ENCODE measurements at places on chromosomes 5 and 9.
A peak's percentile ranks its signal among the peaks of the same experiment; 100 is the strongest.

DNA sequence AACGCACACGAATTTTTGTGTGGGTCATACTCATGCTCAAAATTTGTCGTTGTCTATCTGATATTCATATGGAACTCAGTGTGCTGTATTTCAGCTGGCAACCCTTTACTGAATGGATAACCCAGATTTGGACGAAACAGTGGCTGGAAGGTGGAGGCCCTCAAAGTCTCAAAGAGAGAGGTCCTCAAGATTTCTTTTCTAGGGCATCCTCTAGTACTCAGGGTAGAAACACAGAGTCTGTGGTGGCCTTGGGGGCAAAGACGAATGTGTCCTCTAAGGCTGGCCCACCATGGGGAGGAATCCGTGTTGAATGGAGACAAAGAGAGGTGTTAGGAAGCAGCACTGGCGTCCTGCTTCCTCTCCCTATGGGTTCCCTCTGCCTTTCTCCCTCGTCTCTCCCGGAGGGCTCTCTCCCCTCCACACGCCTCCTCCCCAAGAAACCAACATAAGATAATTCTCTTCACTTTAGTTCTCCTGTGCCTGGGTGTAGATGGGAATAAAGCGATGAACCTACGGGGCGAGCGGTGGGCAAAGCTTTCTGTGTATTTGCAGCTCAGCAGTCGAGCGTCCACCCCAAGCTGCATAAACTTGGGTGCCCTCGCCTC, 333.7 kb downstream of the CWC27 start:
- no peak for DNase-seq

GRCh38 chr5:1526681-1527131, 2.9 kb upstream of the LPCAT1 start:
- no peak for DNase-seq

- no peak for DNase-seq
Measured at GRCh38 chr9:76185432-76185831, 208.8 kb downstream of the RFK start.

GRCh38 chr5:137636830-137637714, 98.8 kb downstream of the KLHL3 start:
- DNase-seq, result no peak

- DNase-seq, result no peak
Measured at GRCh38 chr5:146066968-146067367, 38.4 kb downstream of the PLAC8L1 start.

DNA sequence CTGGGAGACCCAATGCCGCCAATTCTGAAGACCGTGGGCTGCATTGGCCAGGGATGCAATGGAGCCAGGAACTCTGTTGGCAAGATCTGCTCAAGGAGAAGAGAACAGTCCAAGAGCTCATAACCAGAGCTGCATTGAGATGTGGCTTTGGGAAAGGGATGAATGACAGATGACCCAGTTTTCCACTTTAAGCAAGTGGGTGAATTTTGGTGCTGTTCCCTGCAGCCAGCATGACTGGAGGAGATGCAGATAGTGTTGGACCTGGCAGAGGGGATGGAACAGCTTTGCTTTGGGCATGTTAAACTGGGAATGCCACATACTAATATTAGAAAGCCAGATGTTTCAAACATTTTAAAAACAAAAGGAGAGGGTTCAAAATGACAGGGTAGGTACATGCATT, 143.1 kb downstream of the FSTL4 start:
- no peak for DNase-seq

GRCh38 chr5:76544268-76544926, 78.8 kb downstream of the F2RL2 start:
- peak; percentile 57 for DNase-seq

- DNase-seq, result no peak
Measured at GRCh38 chr9:98873951-98874371, 66.5 kb downstream of the GALNT12 start.

- no peak for DNase-seq
Measured at GRCh38 chr5:167696558-167697314, 594.7 kb upstream of the WWC1 start.

DNA sequence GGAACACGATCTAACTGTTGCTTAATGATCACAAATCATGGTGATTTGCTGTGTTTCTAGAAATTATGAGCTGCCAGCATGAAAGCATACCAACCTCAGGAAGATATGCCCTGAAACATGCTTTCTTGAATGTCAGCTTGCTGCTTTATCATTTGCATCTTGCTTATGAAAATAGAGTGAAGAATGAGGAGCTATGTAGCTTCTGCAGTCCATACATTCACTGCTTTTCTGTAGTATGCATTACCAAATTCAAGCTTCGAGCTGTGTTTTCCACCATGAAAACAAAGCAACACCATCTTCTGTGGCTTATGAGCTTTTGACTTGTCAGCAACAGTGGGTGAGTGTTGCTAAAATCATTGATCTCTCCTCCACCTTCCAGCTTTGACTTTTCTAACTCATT, 16.5 kb downstream of the F2RL2 start:
- DNase-seq, result no peak

DNA sequence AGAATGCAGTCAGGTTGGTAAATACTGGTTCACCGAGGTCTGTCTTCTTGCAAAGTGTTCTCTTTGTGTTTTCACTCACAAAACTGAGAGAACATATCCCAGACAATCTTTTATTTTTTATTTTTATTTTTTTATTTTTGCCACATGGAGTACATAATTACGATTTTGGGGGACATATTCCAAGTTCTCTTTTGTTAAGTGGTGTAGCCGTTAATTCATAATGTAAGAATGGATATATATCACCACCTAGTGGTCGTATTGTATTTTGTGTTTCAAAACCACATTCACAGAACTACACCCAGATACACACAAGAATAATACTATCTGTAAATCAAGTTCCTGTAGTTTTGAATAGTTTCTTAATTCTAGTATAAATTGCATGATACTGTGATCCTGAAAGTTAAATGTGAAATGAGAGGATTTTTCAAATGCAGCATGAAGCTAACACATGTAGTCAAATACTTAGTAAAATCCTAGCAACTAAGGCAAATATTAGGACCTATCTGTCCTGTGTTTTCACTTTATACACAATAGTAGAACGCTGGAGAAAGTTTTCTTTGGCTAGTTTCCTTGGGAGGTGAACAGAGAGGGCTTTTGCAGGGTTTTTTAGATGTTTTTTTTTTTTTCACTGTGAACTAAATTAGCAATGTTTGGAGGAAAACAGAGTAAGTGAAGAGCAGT, 92.7 kb downstream of the VCAN start:
- no peak for DNase-seq

DNA sequence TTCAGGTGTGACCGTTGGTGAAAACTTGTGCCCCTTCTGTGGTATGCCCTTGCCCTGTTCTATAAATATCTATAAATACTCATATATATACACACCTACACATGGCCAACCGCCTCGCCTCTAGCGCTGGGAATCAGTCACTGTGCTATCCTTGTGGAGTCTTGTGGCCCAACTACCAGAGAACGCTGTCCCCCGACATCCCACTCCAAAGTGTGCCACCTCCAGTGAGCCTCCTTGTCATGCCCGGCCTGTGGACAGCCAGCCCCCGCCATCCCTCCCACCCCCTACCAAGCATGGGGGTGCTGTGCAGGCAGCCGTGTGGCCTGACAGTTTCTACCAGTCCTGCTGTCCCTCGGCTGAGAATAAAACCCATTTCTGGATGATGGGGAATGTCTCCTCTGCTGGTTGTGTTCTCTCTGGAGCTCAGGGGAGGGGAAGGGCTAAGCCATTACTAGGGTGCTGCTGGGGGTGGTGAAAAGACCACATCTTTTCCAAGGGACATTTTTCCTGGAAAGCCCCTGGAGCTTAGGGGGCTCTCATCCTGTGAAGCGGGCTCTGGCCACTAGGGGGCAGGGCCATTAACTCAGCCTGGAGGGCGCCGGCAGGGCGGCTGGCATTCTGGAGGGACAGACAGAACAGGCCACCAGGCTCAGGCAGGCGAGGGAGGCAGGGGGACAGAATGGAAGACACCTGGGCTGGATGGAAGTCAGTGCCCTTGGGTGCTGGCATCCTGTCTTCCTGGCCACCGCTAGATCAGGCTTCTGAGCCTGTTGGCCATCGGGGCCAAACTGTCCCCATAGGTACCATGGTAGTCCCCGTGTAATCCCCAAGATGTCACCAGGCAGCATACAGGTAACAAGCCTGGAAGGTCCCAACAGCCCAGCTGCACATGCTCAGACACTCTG, 20.7 kb downstream of the GOLGA2 start:
- DNase-seq, result peak; percentile 34

DNA sequence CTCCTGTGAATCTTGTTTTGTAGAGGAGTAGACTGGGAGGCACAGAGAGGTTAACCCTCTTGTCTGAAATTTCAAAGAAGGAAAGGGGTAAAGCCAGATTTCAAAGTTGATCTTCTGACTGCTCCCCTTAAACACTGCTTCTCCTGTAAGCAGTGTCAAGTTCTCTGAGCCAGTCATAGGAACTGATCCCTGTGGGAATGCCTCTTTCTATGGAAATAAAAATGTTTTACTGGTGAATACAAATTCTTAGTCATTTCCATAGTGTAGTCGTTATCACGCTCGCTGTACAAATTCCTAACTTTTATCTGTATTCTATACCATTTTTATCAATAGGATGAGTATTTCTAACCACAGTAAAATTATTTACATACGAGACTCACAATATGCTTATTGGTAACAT, 66.3 kb upstream of the PRRC1 start:
- no peak for DNase-seq

GRCh38 chr9:136282272-136282861, 21.5 kb downstream of the CCDC187 start:
- no peak for DNase-seq

GRCh38 chr9:129569502-129570449, 51.1 kb downstream of the C9orf50 start:
- DNase-seq, result no peak

GRCh38 chr9:38074441-38074961, 5.5 kb upstream of the SHB start:
- DNase-seq, result no peak

DNA sequence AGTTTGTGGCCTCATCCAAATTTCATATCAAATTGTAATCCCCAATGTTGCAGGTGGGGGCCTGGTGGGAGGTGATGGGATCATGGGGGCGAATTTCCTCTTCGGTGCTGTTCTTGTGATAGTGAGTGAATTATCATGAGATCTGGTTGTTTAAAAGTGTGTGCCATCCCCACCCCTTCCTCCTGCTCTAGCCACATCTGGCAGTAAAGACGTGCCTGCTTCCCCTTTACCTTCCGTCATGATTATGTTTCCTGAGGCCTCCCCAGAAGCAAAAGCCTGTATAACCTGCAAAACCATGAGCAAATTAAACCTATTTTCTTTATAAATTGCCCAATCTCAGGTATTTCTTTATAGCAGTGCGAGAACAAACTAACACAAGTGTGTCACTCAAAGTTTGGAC, 71.0 kb upstream of the MOCS2 start:
- no peak for DNase-seq

DNA sequence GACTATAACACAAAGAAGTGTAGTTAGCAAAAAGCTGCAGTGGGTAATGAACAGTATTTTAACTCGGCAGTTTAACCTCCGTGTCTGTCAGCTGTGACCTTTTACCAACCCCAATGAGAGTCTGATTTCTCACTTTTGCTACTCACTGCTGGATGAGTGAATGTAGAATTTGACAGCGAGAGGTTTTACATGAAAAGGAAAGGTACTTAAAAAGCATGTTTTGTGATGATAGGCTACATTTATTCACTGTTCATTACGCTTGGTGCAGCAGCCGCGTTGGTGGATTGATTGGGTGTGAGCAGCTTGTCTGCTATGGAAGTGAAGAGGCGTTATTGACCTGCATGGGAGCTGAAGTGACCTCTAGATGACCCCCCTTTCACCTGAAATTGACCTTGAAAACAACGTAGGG, 867.7 kb downstream of the NR2F1-AS1 start:
- DNase-seq, result no peak

- DNase-seq, result no peak
Measured at GRCh38 chr9:116587919-116588318, 99.2 kb upstream of the TRIM32 start.

- no peak for DNase-seq
Measured at GRCh38 chr5:89988998-89989655, 420.4 kb downstream of the CETN3 start.

- no peak for DNase-seq
Measured at GRCh38 chr5:43859309-43859708, 256.3 kb downstream of the NNT start.

DNA sequence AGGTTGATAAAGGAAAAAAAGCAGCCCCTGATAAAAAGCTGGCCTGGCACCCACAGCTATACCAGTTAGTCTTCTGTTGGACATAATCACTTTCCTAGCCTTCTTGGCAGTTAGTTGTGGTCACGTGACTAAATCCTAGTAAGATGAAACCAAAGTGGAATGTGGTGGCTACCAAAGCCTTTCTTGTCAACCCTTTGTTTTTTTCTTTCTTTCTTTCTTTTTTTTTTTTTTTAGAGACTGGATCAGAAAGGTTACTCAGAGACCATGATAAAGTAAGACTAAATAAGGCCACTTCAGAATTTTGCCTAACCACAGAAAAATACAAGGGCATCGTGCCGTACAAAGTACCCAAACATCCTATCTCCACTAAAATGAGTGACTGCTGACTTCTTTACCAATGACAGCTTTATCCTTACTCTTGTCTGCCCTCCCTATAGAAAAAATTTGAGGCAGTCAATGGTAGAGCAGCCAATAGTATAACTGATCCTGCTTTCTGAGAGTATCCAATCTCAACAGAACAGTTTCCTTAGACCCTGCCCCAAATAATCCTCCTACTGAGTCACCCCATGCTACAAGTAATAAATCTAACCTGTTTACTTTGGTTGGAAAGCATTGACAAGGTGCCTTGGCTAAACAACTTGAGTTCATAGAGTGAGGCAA, 14.2 kb upstream of the KIF27 start:
- DNase-seq, result no peak
